Germinal center (tissue), 1 donor: ENCODE measurements at places on chromosomes 12 and 14.

DNA sequence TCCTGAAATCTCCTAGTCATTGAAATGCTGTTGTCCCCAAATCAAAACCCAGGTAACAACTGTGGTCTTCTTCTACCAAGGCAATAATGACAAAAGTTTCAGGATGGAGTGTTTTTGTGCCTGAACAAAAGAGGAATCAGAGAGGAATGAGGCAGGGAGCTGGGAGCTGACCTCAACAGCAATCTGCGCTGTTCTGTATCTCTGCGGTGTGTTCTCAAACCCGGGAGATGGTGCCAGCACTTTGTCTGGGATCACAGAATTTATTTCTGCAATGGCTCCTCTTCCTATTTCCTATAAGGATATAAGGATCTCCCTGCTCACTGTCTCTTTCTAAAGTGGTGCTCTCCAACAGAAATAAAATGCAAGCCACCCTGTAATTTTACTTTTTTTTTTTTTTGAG, 449 bp upstream of the GLT8D2 start:
- DNase-seq, result no peak

- no peak for DNase-seq
These were observed 4.0 kb downstream of the FAM222A start for GRCh38 chr12:109717390-109718357.

DNA sequence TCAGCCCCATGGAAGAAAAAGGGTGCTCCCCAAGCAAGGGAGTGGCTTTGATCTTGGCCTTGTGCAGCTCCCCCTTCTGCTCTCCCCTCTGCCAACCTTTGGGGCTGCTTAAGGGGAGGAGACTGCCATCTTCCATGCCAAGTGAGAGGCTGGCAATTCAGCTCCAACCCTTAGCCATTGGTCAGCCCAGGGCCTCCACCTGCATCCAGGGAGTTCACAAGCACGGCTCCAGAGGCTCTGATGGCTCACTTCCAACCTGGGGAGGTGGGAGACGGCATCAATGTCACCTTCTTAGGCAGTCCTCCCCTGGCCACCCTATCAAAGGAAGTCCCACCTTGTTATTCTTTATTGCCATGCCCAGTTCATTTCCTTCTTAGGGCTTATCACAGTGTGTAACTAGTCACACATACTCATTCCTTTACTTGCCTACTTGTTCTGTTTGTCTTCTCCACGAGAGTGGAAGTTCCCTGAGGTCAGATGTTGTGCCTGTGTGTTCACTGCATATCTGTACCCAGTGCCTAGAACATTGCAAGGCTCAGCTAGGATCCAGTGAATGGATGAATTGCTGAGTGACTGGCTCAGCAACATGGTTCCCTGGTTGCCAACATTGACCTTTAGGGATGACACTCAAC, 5.0 kb downstream of the HDAC7 start:
- DNase-seq, result no peak

GRCh38 chr14:94392510-94392935, 4.1 kb upstream of the SERPINA1 start:
- DNase-seq, result no peak

DNA sequence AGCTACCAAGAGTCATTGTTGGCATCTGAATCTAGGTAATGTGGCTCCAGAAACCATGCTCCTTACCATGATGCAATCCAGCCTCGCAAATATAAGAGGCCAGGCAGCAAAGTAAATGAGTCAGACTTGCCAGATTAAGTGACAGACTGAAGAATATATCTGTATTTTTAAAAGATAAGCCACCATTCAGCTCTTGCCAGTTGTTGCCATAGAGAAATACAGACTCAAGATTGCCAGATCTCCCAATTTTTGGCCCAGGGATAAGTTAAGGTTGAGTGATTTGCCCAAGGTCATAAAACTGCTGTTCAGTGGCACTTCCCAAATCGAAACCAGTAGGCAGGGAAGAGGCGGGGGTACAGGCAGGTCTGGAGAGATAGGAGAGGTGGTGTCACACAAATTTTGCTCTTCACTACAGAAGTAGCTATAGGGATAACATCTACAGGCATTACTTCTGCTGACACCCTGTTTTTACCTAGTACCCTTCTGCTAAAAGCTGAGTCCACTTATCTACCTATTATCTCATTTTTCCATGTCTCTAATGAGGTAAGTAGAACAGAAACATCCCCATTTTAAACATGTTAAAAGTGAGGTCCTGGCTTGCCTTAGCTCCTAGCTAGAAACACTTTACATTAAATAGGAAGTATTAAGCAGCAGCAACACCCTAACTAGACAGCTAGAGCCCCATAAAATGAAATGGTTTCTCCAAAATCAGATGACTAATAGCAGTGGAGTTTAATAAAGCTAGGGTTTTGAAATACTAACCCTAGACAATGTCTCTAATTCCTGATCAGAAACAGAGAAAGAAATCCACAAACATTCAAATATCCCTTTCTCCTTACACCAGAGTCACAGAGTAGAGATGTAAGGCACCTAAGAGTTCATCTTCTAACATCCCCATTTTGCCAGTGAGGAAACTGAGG, 19.5 kb downstream of the DCAF5 start:
- DNase-seq, result no peak
